ENCODE measurements at places on chromosomes 7 and 10.

DNA sequence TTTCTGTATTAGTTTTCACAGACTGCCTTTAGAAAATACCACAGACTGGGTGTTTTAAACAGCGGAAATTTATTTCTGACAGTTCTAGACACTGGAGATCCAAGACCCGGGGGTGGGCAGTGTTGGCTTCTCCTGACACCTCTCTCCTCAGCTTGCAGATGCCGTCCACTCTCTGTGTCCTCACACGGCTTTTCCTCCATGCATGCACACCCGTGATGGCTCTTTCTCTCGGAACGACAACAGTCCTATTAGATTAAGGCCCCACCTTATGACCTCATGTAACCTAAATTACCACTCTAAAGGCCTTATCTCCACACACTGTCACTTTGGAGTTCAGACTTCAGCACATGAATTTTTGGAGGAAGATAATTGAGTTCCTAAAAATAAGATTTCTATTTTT lies 142.9 kb upstream of the VWC2 start:
- DNase-seq, result no peak

GRCh38 chr7:105319578-105319977 lies 69.1 kb downstream of the SRPK2 start:
- DNase-seq, result no peak

DNA sequence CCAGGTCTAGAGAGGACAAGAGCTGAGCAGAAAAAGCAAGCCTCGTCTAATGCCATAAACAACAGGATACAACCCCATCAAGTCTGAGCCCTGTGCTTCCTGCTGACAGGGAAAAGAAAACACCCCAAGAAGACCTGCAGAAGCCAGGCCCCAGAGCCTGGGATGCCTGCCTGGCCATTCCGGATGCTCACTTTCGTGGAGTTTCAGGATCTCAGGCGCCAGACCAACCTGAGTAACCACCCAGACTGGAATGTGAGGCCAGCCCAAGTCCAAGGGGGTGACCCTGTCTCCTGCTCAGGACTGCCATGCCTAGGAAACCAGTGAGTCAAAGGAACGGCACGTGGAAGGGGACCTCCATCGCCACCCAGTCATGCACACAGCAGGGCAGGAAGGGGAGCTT lies 74.3 kb downstream of the PLXNA4 start:
- DNase-seq, result no peak

- DNase-seq, result no peak
Observed at GRCh38 chr10:47042199-47042473, 130.9 kb downstream of the PTPN20 start.

DNA sequence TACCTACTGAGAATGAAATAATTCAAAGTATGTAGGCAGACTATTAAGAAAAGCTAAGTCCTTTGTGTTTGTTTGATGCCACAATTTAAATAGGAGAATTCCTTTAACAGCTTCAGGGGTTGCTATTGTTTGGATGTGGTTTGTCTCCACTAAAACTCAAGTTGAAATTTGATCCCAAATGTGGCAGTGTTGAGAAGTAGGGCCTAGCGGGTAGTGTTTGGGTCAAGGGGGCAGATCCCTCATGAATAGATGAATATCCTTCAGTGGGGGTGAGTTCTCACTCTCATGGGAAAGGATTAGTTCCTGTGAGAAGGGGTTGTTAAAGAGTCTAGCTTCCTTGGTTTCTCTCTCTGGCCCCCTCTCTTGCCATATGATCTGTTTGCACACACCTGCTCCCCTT lies 97.0 kb downstream of the HGF start:
- DNase-seq, result no peak

- DNase-seq, result no peak
Observed at GRCh38 chr7:144481833-144482232, 78.3 kb upstream of the NOBOX start.

GRCh38 chr10:130392031-130392430 lies 255.8 kb downstream of the GLRX3 start:
- no peak for DNase-seq

DNA sequence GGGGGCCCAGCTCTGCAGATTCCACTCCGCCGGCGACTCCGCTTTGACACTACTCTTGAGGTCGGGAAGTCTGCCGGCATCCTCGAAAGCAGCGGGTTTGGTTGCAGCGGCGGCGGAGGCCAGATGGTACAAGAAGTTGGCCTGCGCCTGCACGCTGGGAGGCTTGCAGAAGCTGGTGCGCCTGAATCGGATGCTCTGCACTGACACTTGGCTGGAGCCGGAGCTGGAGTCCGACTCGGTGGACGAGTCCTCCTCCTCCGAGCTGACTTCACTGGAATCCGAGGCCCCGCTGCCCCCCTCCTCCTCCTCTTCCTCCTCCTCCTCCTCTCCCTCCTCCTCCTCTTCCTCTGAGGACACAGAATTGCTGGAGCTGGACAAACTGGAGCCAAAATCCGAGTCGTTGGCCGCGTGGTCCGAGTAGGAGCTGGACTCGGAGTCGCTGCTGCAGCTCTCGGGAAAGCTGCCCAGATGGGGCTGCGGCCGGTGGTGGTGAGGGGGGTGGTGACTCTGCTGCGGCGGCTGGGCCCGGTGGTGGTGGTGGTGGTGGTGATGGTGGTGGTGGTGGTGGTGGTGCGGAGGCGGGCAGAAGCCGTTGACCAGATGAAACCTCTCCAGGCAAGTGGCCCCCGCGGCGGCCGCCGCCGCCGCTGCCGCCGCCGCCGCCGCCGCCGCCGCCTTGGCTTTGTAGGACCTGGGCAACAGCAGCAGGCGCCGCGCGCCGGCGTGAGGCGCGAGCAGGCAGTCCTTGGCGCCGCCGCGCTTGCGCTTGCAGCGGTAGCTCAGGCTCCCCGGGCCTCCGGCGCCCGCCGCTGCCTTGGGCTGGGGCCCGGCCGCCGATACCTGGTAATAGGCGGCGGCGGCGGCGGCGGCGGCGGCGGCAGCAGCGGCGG lies 9.0 kb downstream of the SKIDA1 start:
- no peak for DNase-seq

DNA sequence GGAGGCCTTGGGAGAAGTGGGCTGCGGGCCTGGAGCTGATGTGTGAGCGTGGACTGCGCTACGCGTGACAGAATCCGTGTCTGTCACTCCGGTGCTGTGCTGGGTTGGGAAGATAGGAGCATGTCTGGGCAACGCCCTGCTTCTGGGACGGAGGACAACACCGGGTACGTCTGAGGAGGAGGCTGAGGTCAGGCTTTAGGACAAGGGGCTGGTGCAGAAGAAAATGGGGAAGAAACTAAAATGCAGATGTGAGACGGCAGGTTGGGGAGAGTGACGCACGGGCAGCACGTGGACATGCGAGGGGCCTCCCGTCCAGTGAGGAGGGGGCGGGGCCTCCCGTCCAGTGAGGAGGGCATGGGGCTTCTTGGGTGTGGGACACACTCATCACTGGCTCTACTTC lies 207.4 kb downstream of the DNAJB6 start:
- DNase-seq, result no peak

- no peak for DNase-seq
Observed at GRCh38 chr7:95669513-95669912, 73.2 kb upstream of the PDK4 start.

GRCh38 chr7:47937065-47937687 lies 11.1 kb downstream of the PKD1L1 start:
- DNase-seq, result no peak

GRCh38 chr7:117083648-117084047 lies 130.3 kb downstream of the ST7 start:
- DNase-seq, result no peak

GRCh38 chr10:97714401-97715258 lies 1.1 kb downstream of the MARVELD1 start:
- peak; percentile 88 for DNase-seq

GRCh38 chr7:128431221-128431620 lies 21.4 kb upstream of the IMPDH1 start:
- DNase-seq, result no peak

GRCh38 chr10:77251297-77252013 lies 386.2 kb downstream of the KCNMA1 start:
- no peak for DNase-seq

GRCh38 chr10:126433351-126433750 lies 45.1 kb upstream of the ADAM12 start:
- no peak for DNase-seq

DNA sequence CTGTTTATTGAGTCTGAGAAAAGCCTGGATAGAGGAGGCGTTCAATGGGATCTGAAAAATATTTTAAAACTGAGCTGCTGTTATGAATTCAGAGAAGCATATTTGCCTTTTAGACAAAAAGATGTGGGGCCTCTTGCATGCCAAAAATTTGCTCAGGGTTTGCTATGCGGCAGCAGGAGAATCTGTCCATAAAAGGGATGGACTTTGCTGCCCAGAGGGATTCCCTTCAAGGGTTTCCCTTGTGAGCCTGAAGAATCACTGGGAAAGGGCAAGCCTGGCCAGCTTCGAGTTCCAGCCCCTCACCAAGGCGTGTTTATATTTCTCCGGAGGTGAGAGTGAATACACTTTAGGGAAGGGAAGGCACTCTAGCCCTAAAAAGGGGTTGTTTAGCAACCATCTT lies 55.5 kb upstream of the CALD1 start:
- no peak for DNase-seq

- DNase-seq, result no peak
Observed at GRCh38 chr10:97822261-97822687, 27.4 kb upstream of the GOLGA7B start.

- no peak for DNase-seq
Observed at GRCh38 chr10:99449023-99449422, 18.6 kb upstream of the GOT1 start.

- DNase-seq, result peak; percentile 75
Observed at GRCh38 chr7:104943502-104944343, 70.3 kb upstream of the KMT2E start.

DNA sequence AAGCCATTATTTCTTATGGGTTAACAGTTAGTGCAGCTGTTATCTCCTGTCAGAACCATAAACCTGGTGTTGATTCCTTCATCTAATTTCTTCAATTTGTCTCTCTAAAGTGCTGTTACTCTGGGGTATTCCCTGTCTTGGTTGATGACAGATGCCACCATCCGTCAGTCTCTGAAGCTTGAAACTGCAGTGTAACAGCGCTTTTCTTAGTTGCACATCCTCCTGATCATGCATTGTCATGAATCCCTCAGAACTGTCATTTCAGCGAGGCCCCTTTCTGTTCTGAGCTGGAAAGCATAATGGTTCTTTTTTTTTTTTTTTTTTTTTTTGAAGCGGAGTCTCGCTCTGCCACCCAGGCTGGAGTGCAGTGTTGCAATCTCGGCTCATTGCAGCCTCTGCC lies 193.9 kb downstream of the SDK1 start:
- no peak for DNase-seq

GRCh38 chr7:28986765-28987110 lies 28.6 kb upstream of the TRIL start:
- no peak for DNase-seq

DNA sequence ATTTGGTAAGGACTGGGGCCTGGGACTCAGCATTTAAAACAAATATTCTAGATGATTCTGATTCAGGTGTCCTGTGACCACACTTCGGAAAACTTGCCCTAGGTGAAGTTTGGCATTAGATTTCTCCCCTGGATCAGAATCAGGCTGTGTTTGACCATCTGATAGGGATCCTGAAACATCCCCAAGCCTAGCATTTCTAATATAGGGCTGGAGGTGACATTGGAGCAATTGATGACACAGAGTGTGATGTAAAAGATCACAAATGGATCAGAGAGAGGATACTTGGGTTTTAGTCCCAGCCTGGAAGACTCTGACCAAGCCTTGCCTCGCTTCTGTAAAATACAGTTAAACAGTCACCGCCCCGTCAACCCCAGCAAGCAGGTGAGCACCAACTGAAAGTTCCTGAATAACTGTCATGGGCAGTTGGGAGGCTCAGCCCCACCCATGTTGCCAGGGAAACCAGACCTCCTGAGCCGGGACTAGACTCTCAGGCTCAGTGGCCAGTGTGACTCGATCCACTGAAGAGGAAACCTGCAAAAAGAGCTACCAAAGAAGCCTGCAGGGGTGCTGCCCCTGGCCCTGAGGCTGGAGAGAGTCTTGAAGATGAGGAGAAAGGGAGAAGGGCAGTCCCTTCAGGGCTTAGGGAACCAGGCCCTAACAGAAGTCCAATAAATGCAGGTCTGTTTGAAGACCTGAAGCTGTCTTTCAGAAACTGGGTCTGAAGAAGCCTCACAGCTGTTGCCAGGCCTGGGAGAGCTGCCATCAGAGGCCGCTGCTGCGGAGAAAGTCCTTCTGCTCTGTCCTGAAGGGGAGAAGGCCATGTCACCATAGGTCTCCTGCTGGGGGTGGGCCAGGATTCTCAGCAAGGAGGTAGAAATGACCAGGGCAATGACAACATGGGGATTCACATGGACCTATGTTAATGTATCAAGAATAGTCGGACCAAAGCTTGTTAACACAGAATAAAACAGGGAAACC lies 126.1 kb upstream of the KCNMA1 start:
- DNase-seq, result no peak

GRCh38 chr7:1954366-1955004 lies 278.3 kb downstream of the MAD1L1 start:
- DNase-seq, result no peak

GRCh38 chr7:136171233-136171632 lies 194.1 kb upstream of the MTPN start:
- no peak for DNase-seq

GRCh38 chr7:17988858-17989257 lies 38.8 kb downstream of the PRPS1L1 start:
- no peak for DNase-seq

GRCh38 chr7:18754766-18755165 lies 259.2 kb downstream of the HDAC9 start:
- no peak for DNase-seq

- DNase-seq, result no peak
Observed at GRCh38 chr10:83533290-83533689, 606.0 kb upstream of the GHITM start.

All from ascending aorta (tissue), 2 donors.